ENCODE measurements at places on chromosomes 4 and X. TPM values are rescaled to one million over a fixed set of nuclear protein-coding genes. Genes with fewer than 3 reads are reported as not detected.

GRCh38 chr4:111641813-111642579, 503.3 kb upstream of the FAM241A start:
- no peaks in the 10 kb centered on the region for H3K27me3 ChIP-seq
- H3K4me3 ChIP-seq = no peak overlapping the region
- DNase-seq = peak; percentile 73
- H3K4me1 ChIP-seq = peaks cover 7% of the 10 kb centered on the region

GRCh38 chr4:38785041-38785790, 2.4 kb upstream of the TLR10 start:
- H3K4me3 ChIP-seq = no peak overlapping the region
- H3K36me3 ChIP-seq = no peaks in the 10 kb centered on the region
- H3K27ac ChIP-seq = no peak overlapping the region

DNA sequence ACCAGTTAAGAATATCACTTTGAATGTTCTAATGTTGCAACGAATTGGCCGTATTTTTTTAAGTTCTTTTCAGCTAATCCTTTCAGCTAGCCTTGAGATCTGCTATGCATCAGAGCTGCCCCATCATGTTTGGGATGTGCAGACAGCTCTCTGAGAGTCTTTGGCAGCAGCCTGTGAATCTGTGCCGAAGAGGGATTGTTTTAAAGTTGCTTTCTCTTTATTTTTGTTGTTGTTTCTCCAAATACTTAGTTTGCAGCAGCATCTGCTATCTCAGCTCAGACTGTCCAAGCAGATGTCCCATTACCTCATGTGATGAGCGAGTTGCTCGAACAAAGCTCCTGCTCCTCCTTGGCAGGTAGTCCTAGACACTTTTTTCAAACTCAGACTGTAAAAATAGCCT, 1002.5 kb upstream of the INTU start:
- H3K4me1 ChIP-seq = no peaks in the 10 kb centered on the region
- no peaks in the 10 kb centered on the region for H3K36me3 ChIP-seq

Gene PDE5A
- total RNA-seq = 10.8 TPM
